ENCODE measurements at places on chromosomes 4 and X.

- no peak for DNase-seq
Observed at GRCh38 chrX:130212371-130212770, 40.6 kb downstream of the RAB33A start.

DNA sequence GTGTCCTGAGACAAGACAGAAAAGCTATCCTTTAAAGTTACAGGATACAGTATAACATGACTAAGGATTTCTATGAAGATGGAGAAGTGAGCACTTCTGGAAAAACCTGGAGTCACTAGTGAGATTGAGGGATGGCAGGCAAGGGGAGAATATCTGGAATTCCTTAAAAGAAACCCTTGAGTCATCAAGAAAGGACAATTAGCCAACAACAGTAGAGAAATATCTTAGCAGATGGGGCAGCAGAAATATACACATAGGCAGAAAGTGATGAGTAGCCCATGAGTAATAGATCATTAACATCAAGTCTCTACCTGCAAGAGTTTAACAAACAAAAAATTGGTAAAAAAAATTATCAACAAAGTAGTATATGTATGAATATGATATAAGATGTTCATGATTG, 858.8 kb upstream of the FRG1 start:
- DNase-seq: no peak

DNA sequence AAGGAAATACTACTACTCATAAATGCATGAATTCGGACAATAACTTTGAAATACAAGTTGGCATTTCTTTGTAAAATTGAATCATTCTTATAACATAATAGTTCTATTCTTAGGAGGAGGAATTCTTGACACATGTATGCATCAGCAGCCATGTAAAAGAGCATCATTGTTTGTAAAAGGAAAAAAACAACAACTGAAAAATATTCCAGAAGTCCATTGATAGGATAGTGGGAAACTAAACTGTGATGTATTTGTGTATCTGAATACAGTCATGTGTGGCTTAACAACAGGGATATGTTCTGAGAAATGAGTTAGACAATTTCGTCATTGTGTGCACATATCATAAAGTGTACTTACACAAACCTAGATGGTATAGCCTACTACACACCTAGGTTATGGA, 102.0 kb upstream of the SH3RF1 start:
- no peak for DNase-seq

DNA sequence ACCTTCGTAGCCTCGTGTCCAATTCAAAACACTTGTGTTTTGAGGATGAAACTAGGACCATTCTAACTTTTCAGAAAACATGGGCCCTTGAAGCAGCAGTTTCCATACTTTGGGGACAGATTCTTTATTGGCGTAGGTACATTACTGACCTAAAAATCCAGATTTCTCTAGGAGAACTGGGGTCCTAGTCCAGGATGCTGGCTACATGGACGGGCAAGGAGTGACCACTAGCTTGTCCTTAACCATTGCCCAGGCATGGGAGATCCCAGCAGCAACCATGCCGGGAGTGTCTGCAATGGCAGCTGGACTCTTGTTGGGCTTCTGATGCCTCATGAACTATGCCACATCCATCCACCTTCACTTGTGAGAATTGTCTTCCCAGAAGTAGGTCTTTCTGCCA, 62.2 kb upstream of the WDR1 start:
- no peak for DNase-seq

DNA sequence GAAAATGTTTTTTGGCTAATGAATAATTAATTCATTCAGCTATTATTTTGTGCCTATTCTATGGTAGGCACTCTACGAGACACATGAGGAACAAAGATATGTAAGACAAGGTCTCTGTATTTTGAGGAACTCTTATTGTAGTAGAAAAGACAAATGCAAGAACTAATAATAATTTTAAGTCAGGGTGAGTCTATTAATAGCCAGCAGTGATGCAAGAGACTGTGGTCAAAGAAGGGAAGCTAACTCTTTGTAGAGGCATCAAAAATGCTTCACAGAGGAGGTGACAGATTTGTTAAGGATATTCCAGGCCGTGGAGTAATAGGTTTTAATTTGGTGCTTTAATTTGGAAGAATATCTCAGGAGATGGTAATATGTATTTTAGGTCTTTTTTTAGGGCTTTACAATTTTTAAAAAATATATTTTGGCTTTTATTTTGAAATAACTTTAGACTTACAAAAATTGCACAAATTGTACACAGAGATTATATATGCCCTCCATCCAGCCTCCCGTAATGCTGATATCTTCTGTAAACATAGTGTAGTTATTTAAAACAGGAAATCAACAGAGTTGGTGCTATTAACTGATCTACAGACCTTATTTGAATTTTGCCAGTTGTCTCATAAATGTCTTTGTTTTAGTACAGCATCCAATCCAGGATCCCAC, 48.1 kb downstream of the DCLK2 start:
- DNase-seq: no peak

GRCh38 chr4:186300659-186301390, 34.8 kb downstream of the F11 start:
- no peak for DNase-seq

DNA sequence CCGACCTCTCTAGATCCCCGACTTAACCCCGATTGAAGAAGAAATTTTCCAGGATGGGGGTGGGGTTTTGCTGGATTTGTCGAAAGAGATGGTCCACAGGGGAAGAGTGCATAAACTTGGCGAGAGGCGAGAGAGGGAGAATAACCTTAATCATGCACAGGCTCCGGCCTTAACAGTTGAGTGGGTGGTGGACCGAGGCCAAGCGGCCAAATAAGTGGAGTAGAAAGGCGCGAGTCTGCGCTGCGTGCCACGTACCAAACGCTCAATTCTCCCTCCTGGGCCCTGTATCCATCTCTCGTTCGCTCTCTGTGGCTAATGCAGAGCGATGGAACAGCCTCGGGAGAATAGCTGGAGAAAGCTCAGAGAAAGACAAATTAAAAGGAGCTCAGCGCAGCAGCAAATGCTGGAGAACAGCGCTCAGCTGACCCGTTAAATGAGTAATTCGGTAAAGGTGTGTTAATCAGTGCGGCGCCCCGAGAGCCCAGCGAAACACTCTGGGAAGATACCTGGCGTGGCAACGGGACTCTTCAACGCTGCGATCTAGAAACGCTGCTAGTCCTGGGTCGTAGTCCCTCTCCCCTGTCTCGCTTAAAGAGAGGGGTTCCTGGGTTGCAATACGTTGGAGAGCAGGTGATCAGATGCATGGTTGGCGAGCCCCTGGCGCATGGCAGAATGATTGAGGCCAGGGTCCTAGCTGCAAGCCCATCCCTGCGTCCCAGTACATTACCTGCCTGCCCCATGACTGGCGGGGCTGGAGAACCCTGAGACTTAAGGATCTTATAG, 887 bp upstream of the IL1RAPL2 start:
- no peak for DNase-seq

DNA sequence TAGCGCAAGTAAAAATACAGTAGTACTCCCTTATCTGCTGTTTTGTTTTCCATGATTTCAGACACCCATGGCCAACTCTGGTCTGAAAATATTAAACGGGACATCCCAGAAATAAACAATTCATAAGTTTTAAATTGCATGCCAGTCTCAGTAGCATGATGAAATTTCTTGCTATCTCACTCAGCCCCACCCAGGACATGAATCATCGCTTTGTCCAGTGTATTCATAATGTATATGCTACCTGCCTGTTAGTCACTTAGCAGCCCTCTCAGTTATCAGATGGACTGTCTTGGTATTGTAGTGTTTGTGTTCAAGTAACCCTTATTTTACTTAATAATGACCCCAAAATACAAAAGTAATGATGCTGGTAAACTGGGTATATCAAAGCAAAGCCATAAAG, 158.2 kb upstream of the DDIT4L start:
- DNase-seq: no peak

DNA sequence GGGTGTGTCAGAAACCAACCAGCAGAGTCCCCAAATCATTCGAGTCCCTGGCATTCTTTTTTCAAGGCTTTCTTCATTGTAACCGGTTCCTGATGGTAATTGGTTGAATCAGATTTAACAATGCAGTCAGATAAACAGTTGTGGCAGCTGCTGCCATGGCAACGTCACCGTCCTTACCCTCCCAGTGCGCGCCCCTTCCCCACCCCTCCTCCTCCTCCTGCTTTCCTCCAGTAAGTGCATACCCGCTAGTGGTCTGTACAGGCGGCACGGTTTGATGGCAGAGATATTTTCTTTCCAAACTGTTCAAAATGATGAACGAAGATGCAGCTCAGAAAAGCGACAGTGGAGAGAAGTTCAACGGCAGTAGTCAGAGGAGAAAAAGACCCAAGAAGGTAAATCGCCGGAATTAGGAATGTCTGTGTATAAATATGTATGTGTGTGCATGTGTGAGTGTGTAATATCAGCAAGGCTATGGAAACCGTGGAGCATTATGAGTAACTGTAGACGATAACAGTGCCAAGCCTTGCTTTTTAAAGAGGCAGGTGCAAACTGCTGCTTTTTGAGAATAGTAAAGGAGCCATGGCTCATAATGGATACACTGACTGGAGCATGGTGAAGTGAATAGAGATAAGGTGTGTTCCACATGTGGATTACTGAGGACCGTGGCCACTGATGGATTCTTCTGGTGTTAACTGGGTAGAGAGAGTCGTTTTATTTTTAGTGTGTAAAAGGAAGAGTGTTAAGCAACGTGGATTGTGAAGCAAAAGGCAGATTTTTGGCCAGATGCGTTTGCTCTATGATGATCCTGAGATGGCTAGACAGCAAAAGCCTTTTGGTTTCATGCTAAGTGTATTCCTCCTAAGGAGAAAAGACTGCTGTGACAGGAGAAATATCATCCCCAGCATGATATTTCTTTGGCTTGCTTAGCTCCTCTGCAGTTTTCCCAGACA, at the start of gene ANK2:
ANK2 (plus strand) TSS at position 233 of the 950 bp plus-strand sequence; CDS start at position 309, 76 bp downstream.
- no peak for DNase-seq

DNA sequence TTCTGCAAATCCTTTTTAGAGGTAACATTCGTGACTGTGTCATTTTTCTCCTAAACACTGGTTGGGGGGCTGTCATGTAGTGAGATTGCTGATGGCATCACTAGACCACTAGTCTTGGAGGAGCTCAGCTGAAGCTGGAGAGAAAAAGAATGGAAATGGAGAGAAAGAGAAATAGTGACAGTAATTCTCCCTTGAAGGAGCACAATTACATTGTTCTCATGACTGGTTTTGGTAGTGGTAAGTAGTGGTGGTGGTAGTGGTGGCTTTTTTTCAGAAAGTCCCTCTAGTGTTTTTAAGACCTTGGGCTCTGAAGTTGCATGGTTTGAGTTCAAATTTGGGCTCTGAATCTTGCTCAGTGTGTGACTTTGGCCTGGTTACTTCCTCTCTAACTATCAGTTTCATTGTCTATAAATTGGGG, 99.8 kb downstream of the LARP7 start:
- no peak for DNase-seq

DNA sequence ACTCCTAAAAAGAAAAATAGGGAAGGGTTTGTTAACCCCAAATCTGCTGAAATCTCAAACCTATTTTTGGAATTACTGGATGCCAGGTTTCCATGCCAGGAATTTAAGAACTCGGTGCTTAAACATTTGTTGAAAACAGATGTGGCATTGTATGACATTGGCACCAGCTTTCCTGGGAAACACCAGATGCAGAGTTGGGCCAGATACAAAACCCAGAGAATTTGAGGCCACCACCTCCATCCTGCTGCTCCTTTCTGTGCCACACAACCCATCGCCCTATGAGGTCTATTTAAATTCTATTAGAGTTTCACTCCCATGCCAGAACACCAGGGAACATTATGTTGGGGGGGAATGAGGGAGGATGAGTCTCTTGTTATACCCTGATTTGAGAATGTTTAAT, 71.7 kb downstream of the ARAP2 start:
- DNase-seq: no peak

DNA sequence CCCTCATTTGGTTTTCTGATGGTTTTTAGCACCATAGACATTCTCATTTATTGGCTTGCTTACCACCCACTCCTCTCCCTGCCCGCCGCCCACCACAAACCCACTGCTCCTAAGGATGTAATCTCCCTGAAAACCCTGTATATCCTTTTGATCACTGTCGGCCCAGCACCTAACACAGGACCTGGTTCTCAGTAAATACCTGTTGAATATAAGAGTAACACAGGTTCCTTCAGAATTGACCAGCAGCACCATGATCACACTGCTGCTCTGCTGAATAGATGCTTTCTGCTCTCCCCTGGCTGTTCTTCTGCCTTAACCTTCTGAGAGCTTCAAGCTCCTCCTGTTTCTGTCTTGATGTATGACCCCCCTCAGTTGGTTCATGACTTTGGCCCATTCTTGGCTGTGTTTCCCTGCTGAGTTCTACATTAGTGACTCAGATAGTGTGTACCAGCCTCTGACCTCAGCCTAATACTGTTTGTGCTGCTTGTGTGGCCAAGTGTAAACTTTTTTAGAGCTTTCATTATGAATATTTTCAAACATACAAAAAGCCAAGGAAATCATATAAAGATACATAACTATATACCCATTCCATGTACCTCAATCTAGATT, 265.3 kb downstream of the FRMPD4 start:
- DNase-seq: no peak

DNA sequence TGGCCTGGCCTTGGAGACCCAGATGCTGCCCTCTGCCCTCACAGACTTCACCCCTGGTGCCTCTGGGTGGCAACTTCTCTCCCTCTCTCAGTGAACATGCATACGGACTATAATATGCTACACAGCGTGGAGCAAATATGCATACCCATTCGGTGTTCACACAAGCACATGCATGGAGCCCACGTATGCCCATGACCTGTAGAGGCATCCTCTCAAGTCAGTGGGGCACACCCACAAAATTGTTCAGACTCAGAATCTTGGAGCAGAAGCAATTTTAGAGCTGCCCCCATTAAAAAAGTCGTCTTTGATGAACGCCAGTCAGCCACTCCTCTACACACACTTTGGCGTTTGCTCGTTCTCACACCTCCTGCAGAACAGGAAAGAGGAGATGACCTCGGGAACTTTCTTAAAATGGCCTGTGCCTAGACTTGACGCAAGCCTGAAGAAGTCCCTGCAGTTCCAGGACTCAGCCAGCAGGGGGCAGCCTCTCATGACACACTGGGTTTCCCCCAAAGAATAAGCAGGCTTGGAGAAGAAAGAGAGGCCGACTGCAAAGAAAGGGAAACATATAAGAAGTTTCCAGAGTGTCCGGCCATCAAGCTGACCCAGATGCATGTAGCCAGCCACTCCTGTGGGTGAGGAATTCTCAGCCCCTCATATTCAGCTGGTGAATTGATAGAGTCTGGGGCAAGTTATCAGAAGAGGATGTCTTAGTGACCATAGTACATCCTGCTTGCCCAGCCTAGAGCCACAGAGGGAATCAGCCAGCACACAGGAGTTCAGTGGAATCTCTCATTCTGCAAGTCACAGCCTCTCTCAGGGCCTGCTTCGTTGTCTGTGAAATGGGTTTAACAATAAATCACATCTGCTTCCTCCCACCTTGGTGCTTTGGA, 17.3 kb downstream of the APLN start:
- DNase-seq: peak; percentile 12

- DNase-seq: no peak
Observed at GRCh38 chr4:175813204-175813603, 1.1 kb upstream of the GPM6A start.

Measured in bone marrow (tissue), 2 donors.